ENCODE measurements at places on chromosomes 2 and 18.
A peak's percentile ranks its signal among the peaks of the same experiment; 100 is the strongest.

DNA sequence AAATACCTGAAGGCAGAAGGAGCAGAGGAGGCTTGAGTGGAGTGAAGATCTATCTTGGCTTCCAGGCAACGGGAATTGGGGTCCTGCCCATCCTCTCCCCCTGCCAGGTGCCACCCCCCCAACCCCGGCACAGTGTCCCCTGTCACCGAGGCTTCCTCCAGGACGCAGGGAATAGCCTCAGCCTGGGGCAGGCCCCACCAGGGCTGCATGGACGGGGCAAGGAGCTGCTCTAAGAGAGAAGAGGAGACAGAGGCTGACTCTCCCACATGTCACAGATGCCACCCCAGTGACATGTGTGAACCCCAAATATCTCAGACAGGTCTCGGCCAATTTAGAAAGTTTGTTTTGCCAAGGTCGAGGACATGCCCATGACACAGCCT, 42.1 kb downstream of the PXDN start:
- DNase-seq = no peak

- no peak for DNase-seq
Observed at GRCh38 chr2:111657351-111657975, 226.5 kb downstream of the ANAPC1 start.

- DNase-seq = no peak
Observed at GRCh38 chr2:232422051-232422450, 15.4 kb downstream of the ALPG start.

DNA sequence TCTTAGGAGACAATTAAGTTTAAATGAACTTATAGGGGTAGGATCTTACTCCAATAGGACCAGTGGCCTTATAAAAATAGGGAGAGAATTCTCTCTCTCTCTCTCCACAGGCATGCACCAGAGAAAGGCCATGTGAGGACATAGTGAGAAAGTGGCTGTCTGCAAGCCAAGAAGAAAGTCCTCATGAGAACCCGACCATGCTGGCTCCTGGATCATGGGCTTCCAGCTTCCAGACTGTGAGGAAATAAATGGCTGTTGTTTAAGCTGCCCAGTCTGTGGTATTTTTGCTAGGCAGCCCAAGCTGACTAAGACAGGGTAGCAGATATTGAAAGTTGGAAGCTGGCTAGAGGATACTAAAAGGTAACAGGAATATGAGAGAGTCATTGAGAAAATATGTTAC, 454.0 kb downstream of the NBAS start:
- DNase-seq = no peak

GRCh38 chr2:11757101-11757500, 10.7 kb downstream of the LPIN1 start:
- DNase-seq = no peak

GRCh38 chr2:158723181-158723838, 71.8 kb upstream of the DAPL1 start:
- DNase-seq = peak; percentile 31

GRCh38 chr18:32469691-32470459, 807 bp downstream of the GAREM1 start:
- no peak for DNase-seq

DNA sequence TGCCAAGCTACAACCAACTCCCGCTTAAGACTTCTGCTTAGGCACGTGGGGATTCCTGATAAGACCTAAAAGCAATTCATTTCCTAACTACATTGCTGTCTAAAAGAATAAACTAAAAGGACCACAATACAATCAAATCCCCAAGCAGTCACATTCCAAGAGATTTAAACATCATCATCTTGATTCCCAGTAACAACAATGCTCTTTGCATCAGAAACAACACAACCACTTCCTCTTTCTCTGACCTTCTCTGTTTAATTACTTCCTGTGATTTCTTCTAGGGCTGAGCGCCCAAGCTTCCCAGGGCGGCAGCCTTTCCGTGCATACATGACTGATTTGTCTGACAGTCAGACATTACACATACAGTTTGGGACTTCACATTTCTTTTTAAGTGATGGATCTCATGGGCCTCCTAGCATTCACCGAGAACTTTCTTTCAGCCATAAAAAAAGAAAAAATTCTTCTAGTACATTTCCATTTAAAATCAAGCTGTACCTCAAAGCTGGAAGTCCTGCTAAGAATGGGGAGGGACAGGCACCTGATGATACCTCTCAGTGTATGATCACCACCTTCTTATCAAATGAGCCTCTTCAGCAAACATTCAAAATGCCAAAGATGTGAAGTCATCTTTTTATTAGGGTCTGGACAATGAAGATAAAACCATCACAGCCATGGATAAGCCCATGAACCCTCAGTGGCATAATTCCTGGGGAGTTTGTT, 11.5 kb downstream of the SPRED2 start:
- peak; percentile 83 for DNase-seq

GRCh38 chr2:105875241-105875640, 130.5 kb downstream of the NCK2 start:
- DNase-seq = no peak

GRCh38 chr2:175837046-175837445, 165.0 kb downstream of the LNPK start:
- no peak for DNase-seq

GRCh38 chr2:231190531-231191197, 7.8 kb upstream of the ARMC9 start:
- no peak for DNase-seq
